CD14-positive monocyte (primary cell): ENCODE measurements at places on chromosomes 7 and 10.

- DNase-seq = no peak
Measured at GRCh38 chr10:36739884-36740445, 385.4 kb upstream of the ANKRD30A start.

- DNase-seq = no peak
Measured at GRCh38 chr7:32522746-32523530, 27.6 kb downstream of the AVL9 start.

DNA sequence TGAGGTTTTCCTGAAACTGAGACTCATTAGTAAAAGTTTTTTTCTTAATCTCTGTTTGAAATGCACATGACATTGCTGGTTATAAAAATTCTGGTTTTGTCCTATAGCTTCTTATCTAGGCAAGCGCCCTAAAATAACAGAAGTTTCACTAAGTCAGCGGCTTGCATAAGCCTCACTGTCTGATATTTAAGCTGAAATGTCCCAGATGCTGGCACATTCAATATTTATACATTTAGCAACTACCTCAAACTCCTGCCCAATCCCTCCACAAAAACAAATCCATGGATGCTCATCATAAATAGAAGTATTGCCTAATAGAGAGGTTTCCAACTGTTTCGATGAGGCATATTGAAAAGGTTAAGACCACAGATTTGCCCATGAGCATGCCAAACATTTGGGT is 83.1 kb upstream of the EGR2 start:
- no peak for DNase-seq

- no peak for DNase-seq
Measured at GRCh38 chr10:14299556-14299955, 31.2 kb downstream of the FRMD4A start.

DNA sequence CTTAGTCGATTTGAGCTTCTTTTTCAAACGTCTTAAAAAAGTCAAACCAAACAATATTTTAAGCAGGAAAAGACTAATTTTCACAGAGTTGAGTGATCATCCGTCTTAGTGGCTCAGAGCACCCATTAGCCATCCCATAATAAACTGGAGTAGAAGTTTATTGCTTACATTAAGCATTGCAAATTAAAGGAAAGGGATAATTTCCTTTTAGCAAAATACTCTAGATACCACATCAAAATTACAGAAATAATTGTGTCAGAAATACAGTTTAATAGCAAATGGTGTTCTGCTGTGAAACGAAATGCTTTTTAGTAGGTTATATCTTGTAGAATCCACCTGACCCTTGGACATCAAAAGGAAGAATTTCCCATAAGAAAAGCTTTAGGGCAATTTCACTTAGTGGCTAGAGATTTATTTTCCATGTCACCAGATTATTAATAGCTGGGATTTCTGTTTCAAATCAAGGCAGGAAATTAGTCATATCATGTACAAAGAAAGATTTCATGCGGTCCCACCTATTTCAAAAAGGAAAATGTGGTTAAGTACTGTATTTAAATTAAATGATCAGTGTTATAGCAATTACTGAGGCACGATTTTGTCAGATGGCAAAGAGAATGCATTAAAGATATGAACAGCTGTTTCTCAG is 96.2 kb downstream of the NPTX2 start:
- DNase-seq = no peak

GRCh38 chr7:39950473-39951225 is 593 bp downstream of the CDK13 start:
- DNase-seq = peak; percentile 32

DNA sequence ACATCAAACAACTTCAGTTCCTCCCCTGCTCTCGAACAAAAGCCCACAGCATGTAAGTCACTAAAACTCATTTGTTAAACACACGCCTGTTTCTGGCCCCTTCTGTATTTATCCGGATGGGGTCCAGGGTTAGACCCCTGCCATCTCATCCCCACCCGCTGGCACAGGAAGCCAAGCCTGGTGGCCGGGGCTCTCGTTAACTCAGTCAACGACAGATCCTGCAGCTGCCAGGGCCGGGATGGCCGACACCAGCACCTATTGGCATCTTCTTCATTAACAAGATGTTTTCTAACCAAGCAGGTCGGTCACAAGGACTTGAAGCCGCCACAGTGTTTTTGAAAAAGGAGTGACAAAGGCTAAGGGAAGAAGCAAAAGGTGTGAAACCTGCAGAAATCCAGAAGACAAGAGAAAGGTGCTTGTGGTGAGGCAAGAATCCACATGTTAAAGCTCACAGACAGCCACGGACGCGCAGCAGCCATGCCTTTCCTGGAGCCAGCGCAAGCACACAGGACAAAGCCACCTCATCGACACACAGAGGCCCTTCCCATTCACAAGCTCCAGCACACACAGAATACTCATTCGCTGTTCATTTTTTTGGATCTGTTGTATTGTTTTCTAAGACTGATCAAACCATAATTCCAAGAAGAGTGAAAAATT is 202.7 kb downstream of the DIP2C start:
- DNase-seq = no peak

DNA sequence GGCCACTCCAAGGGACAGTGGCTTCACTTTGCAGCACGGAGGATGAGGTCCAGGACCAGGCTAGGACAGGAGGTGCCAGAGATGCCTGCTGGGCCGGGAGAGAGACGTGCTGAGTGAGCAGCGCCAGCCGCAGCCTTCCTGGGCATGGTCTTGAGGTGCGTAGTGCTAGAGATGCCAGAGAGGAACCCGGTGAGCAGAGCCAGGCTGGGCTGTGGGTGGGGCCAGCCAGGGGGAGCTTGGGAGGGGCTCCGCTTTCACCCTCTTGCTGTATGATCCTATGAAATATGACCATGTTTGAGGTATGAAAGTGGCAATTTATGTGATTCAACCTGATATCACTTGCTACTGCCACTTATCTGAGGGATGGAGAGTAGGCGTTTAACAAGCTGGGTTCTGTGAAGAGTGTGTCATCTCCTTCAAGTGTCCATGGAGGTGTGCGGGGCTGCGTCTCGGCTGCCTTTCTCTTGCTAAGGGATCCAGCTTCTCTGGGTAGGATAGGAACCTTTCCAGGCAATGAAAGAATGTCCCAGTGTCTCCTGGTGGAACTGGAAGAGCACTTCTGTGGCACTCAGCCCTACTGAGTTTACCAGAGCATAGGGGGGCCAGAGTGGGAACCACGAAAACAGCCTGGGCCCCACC is 518.4 kb upstream of the FOXK1 start:
- DNase-seq = no peak
